ENCODE measurements at places on chromosomes 2 and 18. TPM values are rescaled to one million over a fixed set of nuclear protein-coding genes. Genes with fewer than 3 reads are reported as not detected.

OR6B2 gene
- not detected for total RNA-seq

MAB21L4 gene
- total RNA-seq, result not detected

CPO gene
- not detected for total RNA-seq

SH3RF3 gene
- 0.17 TPM for total RNA-seq

SERPINB10 gene
- not detected for total RNA-seq

ARHGAP15 gene
- 189 TPM for total RNA-seq

ITPRIPL1 gene
- 39.2 TPM for total RNA-seq

STON1 gene
- total RNA-seq, result 1.9 TPM

HAAO gene
- not detected for total RNA-seq

DNA sequence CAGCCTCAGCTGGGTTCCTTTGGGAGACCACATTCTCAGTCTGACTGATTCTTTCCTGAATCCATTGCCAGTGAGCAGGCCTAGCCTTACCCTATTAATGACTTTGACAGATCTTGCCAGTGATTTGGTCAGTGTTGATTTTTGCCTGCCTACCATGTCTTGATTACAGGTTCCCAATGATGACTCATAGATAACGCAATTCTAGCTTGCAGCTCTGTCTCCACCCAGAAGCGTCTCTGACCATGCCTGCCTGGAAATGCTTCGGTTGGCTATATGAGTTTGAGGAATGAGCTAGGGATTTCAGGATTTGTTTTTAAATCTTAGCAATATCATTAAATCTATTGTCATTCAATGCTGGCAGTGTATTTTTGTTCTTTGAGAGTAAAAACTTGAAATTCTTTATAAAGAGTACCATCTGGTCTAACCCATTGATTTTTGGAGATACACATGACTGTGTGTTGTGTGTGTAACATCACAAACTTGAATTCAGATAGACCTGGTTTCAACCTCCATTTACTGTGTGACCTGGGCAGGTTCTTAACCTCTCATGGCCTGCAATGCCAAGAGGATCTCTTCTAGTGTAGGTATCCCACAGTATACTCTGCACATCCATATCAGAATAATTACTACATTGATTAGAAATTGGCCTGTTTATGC lies 57.0 kb downstream of the CCDC150 start:
- no peaks in the 10 kb centered on the region for H3K36me3 ChIP-seq
- no peak for DNase-seq
- no peaks in the 10 kb centered on the region for H3K4me1 ChIP-seq
- no peak overlapping the region for H3K4me3 ChIP-seq
- no peaks in the 10 kb centered on the region for H3K27me3 ChIP-seq

GRCh38 chr18:25329783-25330182 lies 22.2 kb downstream of the ZNF521 start:
- no peak overlapping the region for H3K4me3 ChIP-seq
- H3K36me3 ChIP-seq, result no peaks in the 10 kb centered on the region
- H3K4me1 ChIP-seq, result no peaks in the 10 kb centered on the region
- DNase-seq, result no peak

GRCh38 chr2:159146996-159147666 lies 139.4 kb downstream of the WDSUB1 start:
- H3K36me3 ChIP-seq, result no peaks in the 10 kb centered on the region
- no peak for DNase-seq
- H3K27me3 ChIP-seq, result no peaks in the 10 kb centered on the region
- H3K27ac ChIP-seq, result peak overlapping the region; percentile 38
- no peak overlapping the region for H3K4me3 ChIP-seq

GRCh38 chr2:236562434-236562833 lies 7.2 kb upstream of the ACKR3 start:
- H3K36me3 ChIP-seq, result peaks cover 40% of the 10 kb centered on the region
- peaks cover 33% of the 10 kb centered on the region for H3K4me1 ChIP-seq
- H3K4me3 ChIP-seq, result no peak overlapping the region
- DNase-seq, result no peak
- H3K27me3 ChIP-seq, result no peaks in the 10 kb centered on the region
- H3K27ac ChIP-seq, result no peak overlapping the region

- peaks cover 10% of the 10 kb centered on the region for H3K36me3 ChIP-seq
- H3K27ac ChIP-seq, result no peak overlapping the region
- H3K27me3 ChIP-seq, result peaks cover 11% of the 10 kb centered on the region
Measured at GRCh38 chr2:45653122-45653913, 1.8 kb downstream of the PRKCE start.

GRCh38 chr2:215579809-215580208 lies 143.9 kb upstream of the FN1 start:
- H3K36me3 ChIP-seq, result no peaks in the 10 kb centered on the region
- H3K27ac ChIP-seq, result no peak overlapping the region
- no peaks in the 10 kb centered on the region for H3K4me1 ChIP-seq
- H3K4me3 ChIP-seq, result no peak overlapping the region
- DNase-seq, result no peak

DNA sequence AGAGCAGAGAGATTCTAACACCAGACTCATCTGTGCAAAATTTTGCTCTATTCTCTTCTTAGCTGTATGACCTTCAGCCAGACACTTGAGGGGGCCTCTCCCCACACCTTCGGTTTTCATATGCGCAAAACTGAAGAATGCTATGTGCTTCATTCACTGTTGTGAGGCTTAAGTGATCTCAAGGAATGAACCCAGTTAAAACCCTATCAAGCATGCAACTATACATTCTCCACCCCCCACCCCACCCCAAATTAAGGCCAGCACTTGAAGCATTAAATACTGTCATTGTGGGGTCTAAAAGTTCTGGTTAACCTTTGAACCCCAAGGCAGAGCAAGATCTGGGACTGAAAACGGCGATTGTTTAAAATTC lies 10.0 kb downstream of the PCARE start:
- no peaks in the 10 kb centered on the region for H3K27me3 ChIP-seq
- H3K4me3 ChIP-seq, result no peak overlapping the region
- H3K4me1 ChIP-seq, result peaks cover 3% of the 10 kb centered on the region
- no peaks in the 10 kb centered on the region for H3K36me3 ChIP-seq
- H3K27ac ChIP-seq, result no peak overlapping the region

GRCh38 chr2:33911327-33911726 lies 312.2 kb upstream of the FAM98A start:
- no peaks in the 10 kb centered on the region for H3K36me3 ChIP-seq
- no peaks in the 10 kb centered on the region for H3K27me3 ChIP-seq
- H3K4me3 ChIP-seq, result no peak overlapping the region
- no peak overlapping the region for H3K27ac ChIP-seq

- H3K36me3 ChIP-seq, result no peaks in the 10 kb centered on the region
- no peaks in the 10 kb centered on the region for H3K4me1 ChIP-seq
- no peak overlapping the region for H3K27ac ChIP-seq
- H3K4me3 ChIP-seq, result no peak overlapping the region
- no peaks in the 10 kb centered on the region for H3K27me3 ChIP-seq
Measured at GRCh38 chr18:39737869-39738268, 2172.3 kb upstream of the CELF4 start.

GRCh38 chr2:33620-34019 lies 12.7 kb downstream of the FAM110C start:
- H3K27ac ChIP-seq, result peak overlapping the region; percentile 65
- peak; percentile 59 for DNase-seq
- peaks cover 3% of the 10 kb centered on the region for H3K36me3 ChIP-seq
- H3K4me3 ChIP-seq, result peak overlapping the region; percentile 18

DNA sequence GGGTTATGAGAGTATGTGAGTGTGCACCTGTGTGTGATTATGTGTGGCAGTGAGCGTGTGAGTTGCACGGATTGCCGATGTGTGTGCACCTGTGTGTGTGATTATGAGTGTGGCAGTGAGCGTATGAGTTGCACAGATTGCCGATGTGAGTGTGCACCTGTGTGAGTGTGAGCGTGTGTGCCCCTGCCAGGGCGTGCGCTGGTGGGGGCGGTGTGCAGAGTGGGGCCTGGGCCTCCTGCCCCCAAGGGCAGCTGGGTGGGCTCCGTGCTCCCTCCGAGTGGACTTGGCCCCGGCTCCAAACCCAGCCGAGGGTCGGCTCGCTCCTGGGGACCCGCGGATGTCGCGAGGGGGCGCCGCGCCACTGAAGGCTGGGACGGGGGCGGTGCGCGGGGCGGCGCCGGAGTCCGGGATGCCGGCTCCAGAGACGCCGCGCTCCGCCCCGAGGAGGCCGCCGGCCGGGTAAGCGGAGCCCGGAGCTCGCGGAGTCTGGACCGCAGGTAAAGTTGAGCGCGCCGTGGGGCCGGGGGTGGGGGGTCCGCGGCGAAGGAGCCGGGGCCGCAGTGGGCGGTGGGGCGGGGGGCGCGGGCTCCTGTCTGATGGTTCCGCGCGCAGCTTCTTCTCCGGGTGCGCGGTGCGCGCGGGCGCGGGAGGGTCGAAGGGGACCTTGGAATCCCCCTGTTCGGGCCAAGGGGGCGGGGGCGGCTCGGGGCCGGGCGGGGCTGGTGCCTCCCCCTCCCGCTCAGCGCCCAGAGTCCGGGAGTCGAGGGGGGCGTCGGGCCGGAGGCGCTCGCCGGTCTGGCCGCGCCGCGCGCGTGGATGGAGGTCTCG lies at the start of gene KCNG2:
TSS of gene KCNG2 (plus strand) at position 421 of the 828 bp plus-strand sequence. CDS start 65,730 bp downstream, outside the sequence.
- no peak within 1 kb of the TSS for H3K27ac ChIP-seq
- peak; percentile 13 for DNase-seq
- H3K4me3 ChIP-seq, result peak within 1 kb of the TSS; percentile 8
- peaks cover 10% of the 10 kb centered on the region for H3K4me1 ChIP-seq
- H3K27me3 ChIP-seq, result peaks cover 29% of the 10 kb centered on the region
